ENCODE measurements at places on chromosomes 12 and 14. TPM values are rescaled to one million over a fixed set of nuclear protein-coding genes. Genes with fewer than 3 reads are reported as not detected.
A peak's percentile ranks its signal among the peaks of the same experiment; 100 is the strongest.

EXOC3L4 gene
- 0.55 TPM for polyA plus RNA-seq

GRCh38 chr14:84806622-84807021 lies 723.3 kb upstream of the FLRT2 start:
- DNase-seq = peak; percentile 7

- no peak for DNase-seq
Observed at GRCh38 chr14:77786148-77786547, 13.8 kb upstream of the ADCK1 start.

LHX5 gene
- not detected for polyA plus RNA-seq

DNA sequence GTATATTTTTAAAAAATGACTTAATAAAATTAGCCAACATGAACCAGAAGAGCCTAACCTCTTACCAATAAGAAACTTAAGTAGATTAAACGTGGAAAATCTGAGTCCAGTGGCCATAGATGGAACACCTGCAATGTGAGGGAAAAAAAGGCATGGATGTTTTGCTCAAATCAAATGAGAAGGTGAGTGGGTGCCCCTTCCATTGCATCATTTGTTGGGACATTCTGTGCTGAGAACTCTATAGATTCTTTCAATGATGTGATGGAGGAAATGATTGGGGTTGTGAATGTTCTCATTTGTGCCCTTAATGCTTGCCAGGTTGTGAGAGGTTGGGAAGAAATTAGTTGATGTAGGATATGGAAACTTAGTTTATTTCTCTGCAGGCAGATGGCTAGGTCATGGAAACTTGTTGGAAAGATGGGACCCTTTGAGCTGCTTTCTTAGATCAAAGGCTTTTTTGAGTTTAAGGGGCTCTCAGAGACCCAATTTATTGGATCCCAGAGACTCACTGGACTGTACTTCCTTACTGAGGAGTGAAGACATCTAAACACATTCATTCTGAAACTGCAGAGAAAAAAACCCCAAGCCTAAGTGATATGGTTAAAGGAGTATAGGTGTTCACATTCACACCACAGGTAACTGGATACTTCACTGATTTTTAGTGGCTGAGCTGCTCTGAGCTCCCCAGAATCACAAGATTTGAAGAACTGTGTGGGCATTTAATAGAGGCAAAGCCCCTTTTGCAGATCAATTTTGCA lies 95.9 kb downstream of the DACT1 start:
- DNase-seq = no peak
